ENCODE measurements at places on chromosomes 5 and 9.

DNA sequence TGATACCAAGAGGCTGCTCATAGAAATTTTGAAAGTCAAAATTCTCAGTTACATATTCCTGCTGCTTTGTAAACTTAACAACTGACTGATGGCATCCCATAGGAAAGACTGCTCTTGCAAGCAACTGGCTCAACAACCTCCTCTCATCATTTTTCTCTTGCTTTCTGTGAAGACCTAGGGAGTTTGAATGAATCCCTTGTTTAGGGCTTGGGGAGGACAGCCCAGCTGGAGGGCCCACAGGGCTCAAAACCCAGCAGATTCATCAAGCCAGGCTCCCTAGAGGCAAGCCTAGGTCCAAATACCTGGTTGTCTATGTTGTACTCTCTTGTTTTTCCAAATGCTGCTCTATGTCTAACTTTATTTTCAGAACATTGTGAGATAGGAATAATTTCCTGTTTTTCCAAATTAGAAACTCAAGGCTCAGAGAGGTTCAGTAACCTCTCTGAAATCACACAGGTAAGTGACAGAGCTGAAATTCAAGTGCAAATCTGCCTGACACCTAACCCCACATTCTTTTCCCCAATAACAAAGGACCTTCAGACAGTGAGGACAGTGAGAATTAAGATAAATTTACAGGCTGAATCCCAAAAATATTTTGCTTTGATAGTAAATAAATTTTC is 558.9 kb upstream of the KLF4 start:
- DNase-seq = no peak

DNA sequence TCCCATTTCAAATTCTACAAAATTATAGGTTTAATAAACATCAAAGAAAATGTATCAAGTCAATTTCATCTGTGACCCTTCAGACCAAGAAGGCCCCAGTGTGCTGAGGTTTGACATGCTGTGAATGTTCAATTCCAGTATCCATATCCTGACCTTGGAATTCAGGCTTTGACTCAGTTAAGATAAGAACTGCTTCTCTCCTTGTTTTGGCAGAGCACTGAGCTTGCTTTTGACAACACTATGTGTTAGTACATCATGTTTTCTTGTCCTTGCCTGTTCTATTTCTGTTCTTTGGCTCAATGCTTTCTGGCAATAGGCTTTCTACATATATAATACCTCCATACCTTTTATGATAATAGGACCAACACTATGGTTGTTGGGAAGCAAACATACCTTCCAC is 105.6 kb downstream of the PLCXD3 start:
- DNase-seq = no peak

GRCh38 chr9:113631871-113632665 is 168.5 kb downstream of the RGS3 start:
- no peak for DNase-seq

GRCh38 chr9:70435948-70436347 is 21.5 kb upstream of the KLF9 start:
- DNase-seq = peak; percentile 84

- DNase-seq = no peak
Measured at GRCh38 chr9:98961513-98962180, 17.9 kb downstream of the COL15A1 start.
